AG09309 (cell line): ENCODE measurements at places on chromosomes 12 and 14.
A peak's percentile ranks its signal among the peaks of the same experiment; 100 is the strongest.

- peak; percentile 67 for DNase-seq
Observed at GRCh38 chr14:68589447-68590200, 203.2 kb downstream of the ZFP36L1 start.

DNA sequence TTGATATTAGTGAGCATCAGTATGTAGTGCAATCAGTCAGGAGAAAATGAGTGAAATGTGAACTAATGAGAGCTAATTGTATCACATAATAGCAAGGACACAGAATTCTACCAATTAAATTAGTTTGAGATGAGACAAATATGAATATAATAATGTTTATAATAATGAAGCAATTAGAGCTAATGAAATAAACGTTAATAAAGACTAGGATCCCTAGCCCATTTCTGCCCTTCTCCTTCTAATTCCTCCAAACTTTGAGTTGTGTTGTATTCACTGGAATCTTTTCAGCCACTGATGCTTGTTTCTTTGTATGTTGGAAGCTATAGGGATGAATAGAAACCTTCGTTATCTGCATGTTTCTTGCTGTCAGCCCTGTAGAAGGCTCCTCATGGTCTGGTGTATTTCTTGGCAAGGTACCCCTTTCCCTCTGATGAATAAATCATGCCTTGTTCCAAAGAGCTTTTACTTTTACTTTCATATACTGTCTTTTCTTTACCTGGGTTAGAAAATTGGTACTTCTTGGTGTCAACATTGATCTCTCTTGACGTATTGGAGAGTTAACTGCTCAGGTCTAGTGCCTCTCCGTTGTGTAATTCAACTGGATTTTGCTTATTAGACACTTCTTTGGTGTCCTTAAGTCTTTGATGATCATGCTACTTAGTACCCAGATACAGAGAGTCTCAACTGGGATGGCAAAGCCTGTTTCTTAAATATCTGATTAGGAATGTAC lies 154.8 kb downstream of the PTCSC3 start:
- DNase-seq: no peak

DNA sequence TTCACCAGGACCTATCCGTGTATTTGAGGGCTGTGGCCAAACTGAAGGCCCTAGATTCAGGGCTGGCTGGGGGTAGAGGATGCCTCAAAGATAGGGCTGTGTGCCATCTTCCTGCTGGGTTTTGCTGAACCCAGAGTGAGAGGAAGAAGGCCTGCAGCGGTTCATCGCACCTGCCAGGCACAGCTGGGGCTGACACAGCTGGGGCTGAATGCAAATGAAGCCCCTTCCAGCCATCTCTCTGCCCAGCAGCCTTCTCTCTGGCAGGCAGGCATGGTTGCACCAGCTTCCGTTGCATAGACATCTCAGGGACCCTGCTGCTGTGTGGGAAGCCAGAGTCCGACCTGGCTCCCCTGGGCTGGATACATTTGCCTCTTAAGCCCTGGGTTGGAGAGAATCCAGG lies 152.4 kb downstream of the TSPAN9 start:
- no peak for DNase-seq

- DNase-seq: no peak
Observed at GRCh38 chr12:88448337-88448915, 131.8 kb downstream of the KITLG start.

GRCh38 chr14:69858801-69859200 lies 20.4 kb upstream of the SMOC1 start:
- no peak for DNase-seq

DNA sequence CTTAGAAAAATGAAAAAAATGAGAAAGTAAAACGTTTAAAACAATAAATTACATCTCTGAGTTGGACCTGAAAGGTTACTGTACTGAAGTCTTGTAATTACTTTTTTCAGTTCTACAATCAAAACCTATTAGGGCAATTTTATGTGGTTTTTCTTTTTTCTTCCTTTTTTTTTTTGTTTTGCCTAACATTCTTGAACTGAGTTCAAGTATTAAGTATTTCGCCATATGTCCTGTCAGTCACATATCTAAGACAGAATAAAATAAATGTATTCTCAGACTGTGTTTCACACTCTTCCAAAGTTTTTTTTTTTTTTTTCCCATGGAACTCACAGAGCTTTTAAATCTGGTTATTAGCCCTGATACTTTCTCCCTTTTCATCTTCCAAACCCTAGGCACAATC lies 172.0 kb downstream of the BCAT1 start:
- no peak for DNase-seq

GRCh38 chr12:94254270-94254669 lies 105.9 kb downstream of the PLXNC1 start:
- no peak for DNase-seq

- DNase-seq: no peak
Observed at GRCh38 chr12:93022603-93023340, 93.7 kb upstream of the EEA1 start.

DNA sequence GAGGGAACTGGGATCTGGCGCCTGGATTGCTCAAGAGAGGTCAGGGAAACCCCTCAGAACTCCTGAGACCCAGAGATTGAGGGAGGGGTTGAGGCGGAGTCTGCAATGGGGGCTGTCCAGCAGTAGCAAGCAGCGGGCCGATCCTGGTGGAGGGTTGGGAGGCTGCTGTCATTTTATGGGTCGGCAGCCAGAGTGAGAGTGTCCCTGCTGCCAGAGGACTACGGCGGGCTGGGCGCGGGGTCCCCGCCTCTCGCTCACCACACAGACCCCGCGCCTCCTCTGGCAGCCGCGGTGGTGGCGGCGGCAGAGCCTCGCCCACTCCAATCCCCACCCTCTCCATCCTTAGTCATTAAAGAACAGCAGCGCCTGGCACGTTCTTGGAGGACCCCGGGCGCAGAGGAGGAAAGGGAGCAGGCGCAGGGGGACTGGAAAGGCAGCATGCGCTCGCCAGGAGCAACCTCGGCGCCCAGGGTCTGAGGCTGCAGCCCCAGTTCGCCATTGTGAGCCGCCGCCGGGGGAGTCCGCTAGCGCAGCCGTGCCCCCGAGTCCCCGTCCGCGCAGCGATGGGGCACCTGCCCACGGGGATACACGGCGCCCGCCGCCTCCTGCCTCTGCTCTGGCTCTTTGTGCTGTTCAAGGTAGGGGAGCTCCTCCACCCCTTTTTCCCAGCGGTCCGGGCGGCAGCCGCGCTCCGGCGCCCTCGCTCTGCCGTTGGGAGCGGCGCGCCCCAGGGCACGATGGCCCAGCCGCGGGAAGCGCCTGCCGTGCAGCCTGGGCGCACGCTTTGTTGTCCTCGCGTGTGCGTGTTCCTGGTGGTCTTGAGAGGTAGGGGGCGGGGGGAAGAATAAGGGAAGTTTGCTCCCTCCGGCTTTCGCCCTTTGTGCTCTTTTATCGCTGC lies at the start of gene PTPRO:
PTPRO (plus strand) TSS at position 345 of the 898 bp plus-strand sequence.
- no peak for DNase-seq

GRCh38 chr14:64857979-64858744 lies 21.5 kb downstream of the SPTB start:
- no peak for DNase-seq
